ENCODE measurements at places on chromosomes 6 and 20.

GRCh38 chr6:135212020-135212806 lies 31.1 kb downstream of the MYB start:
- DNase-seq, result no peak

GRCh38 chr20:51122931-51123658 lies 100.2 kb upstream of the KCNG1 start:
- no peak for DNase-seq

DNA sequence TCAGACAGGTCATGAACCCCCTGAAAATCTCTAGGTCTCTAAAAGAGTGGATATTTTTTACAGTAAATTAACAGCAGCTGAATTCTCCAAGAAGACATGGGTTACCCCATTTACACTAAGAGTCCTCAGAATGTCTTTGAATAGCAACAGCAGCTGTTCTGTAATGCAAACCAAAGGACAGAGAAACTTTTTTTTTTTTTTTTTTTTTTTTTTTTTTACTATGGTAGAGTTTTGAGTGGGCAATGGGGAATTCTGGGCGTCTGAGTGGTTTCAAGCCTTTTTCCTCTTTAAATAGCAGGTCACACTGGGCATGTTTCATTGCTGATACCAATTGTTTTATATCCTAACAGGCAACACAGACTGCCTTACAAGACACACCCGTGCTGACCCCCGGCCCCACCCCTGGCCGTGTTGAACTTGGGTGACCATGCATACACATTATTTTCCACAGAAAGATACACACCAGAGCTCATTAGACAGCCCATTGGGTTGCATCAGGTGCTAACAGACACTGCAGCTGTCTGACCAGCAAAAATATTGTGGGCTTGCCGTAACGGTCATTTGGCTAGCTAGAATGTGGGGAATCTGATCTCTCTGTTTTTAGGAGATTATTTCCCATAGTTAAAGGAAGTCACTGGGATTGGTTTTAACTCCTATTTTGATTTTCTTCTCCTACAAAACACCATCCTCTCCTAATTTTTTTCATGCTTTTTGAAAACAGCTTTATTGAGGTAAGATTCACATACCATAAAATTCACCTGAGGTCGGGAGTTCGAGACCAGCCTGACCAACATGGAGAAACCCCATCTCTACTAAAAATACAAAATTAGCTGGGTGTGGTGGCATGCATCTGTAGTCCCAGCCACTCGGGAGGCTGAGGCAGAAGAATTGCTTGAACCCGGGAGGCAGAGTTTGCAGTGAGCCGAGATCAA lies 26.7 kb upstream of the IRF4 start:
- no peak for DNase-seq

DNA sequence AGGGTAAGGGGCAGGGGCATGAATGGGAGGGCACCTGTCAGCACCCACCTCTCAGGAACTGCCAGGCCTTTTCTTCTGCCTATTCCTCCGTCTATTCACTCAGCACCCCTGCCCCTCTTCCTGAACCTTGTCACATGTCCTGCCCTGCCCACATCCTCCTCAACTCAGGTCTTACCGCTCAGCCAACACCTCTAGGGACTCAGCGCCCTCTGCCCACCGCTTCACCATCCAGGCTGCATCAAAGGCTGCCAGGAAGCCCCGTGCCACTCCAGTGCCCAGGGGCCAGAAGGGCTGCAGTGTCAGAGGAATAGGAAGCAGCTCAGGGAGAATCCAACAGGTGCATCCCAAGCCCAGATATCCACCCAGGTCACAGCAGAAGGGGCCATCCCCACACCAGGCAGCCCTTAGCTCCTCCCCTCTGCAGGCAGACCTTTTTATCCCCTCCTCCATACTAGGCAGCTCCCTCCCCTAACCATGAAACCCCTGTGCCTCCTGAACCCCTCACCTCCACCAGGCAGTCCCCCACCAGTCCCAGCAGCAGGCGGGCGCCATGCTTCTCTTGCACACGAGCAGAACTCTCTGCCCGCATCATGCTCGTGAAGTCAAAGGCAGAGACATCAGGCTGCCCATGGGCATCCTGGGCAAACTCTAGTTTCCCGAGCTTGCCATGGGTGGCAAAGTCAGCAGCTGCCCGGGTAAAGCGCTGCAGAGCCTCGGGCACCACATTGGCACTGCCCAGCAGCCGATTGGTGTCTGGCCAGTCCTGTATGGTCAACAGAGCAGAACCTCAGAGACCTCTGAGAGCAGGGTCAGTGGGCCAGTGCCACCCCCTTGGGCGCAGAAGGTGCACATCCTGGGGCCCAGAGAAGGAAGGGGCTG lies 5.5 kb downstream of the MICAL1 start:
- no peak for DNase-seq

GRCh38 chr20:61888101-61888865 lies 177.4 kb downstream of the TAF4 start:
- no peak for DNase-seq

- DNase-seq, result peak; percentile 47
These were observed 25.5 kb upstream of the KCNK16 start for GRCh38 chr6:39347906-39348585.

- DNase-seq, result no peak
These were observed 126.5 kb downstream of the DTNBP1 start for GRCh38 chr6:15536198-15536955.

DNA sequence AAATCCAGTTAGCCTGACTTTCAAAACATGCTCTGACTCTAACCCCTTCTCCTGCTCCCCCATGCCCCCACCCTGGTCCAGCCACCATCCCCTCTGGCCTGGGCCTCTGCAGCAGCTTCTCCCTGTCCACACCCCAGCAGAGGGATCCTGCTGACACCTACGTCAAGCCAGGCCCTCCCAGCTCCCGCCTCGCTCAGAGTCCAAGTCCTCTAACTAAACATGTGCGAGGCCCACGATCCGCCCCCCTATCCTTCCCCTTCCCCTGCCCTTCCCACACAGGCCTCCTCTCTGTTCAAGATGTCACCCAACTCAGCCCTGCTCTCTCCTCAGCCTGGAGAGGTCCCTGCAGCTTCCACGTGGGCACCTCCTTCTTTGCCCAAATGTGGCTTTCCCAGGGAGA lies 33.7 kb downstream of the NFATC2 start:
- no peak for DNase-seq

DNA sequence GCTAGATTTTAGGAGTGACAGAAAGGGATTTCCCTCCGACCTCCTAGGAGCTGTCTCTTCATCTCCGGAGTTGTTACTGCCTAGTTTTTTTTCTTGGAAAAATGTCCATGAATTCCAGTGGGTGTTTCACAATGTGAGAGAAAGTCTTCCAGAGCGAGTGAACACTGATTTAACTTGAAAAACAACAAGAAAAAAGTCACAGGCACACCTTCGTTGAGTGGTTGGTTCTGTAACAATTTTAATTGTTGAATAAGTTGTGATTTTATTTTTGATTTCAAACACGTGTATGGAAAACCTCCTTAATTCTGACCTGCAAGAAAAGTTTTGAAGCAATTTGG lies 2.9 kb downstream of the TFAP2C start:
- DNase-seq, result no peak

DNA sequence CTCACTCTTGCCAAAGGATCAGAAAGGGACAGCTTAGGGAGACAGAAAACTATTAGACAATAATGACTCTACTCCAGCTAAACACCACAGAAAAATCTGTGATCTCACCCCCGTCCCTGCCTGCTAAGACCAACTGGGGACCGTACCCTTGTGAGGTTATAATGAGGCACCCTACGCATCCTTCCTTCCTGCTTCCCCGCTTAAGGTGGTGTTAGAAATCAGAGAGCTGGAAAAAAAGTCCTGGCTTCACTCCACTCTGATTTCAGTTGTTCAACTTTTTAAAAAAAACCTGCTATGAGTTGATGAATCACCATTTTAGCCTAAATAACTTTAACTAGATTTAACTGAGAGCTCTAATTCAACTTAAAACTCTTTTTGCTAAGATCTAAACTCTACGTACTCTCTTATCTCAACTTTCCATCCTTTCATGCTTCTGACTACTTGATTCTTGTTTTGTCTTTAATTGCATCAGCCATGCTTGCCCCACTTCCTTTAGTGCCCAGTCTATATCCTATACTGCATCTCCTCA lies 35.8 kb upstream of the TMEM14A start:
- DNase-seq, result no peak

GRCh38 chr6:169156108-169156792 lies 97.4 kb downstream of the THBS2 start:
- no peak for DNase-seq

DNA sequence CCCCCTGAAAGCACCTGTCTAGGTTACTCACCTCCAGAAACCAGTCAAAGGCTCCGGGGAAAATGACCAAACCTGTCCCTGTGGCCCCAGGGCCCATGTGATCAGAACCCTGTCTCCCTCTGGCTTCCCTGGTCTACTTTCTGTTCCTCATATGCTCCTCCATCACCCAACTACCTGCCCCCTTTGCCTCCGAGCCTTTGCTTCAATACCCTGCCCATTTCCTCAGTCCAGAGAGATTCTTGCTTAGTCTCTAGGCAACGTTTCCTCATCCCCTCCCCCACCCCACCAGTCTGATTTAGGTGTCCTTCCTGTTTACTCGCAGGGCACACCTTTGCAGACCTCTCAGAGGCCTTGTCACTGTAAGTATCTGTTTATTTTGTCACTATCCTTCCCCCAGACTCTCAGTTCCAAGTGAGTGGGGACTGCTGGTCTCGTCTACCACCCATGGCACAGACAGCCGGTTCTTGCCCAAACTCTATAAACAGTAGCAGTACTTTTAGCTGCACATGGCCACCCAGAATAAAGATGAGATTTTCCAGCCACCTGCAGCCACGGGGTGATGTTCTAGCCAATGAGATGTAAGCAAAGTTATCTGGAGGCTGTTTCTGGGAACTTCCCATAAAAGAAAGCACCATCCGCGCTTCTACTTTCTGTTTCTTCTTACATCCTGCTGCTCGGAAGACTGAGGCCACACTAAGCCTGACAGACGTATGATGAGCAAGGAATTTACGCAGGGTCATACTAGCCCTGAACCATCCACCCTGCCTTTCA lies 13.3 kb downstream of the ELOVL5 start:
- DNase-seq, result no peak

DNA sequence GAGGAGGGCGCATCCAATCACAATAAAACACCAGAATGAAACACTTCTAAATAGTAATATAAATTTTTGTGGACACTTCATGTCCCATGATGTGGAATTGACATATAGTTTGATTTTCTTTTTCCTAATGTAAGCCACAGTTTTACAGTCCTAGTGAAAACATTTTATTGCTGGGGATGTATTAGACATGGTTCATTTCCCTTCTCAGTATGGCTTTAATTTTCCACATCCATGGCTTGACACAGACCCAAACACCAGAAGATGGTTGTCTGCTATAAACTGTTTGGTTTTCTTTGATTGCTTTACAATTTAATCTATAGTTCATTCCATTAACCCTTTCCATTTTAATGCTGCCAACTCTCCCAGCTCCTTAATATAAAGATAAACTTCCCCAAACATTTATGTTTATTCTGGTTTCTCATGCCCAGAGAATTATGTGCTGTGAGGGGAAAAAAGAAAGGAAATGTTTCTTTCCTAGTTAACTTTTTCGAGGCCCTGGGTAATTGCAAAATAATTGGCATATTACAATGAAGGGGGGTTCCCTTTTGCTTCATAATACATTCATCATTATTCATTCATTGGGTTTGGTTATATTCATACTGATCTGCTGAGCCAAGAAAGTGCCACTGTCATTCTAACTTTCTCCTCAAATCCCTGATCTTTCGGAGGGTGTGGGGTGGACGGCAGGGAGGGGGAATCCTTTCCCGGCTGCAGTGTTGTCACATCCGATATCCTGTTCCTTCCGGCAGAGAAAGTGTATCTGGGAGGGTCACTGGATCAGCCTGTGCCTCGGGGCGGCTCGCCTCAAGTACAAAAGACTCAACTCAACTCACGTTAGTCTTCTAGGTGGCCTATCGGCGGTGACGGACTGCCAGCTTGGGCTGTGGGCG lies 127.6 kb upstream of the TFAP2D start:
- no peak for DNase-seq

- no peak for DNase-seq
These were observed 8.7 kb downstream of the JAG1 start for GRCh38 chr20:10665027-10665561.

- DNase-seq, result no peak
These were observed 89.6 kb downstream of the AIG1 start for GRCh38 chr6:143150281-143150680.

DNA sequence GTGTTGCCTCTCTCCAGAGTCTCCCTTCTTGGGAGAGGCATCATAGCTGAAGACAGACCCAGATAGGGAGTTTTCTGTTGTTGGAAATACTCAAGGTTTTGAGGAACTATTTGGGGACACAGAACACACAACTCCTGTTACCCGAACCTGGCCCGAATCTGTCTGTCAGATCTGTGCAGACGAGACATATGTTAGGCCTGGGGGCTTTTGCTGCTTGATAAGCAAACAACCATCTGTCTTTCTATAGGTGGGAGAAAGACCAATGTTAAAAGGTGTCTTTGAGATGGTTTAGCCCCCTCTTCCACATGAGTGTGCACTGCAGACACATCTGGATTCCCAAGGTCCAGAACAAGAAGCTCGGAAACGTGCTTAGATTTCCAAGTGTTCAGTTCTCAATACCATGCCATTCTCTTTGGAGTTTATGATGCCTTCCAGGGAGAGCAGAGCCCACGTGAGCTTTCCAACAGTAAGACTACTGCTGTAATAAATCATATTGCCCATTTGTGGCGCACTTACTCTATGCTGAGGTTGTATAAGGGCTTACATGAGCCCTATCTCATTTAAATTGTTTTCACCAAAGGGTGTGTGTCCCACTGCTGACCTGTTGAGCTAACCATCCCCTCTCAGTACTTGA lies 3.8 kb upstream of the STX16 start:
- no peak for DNase-seq

- peak; percentile 15 for DNase-seq
These were observed 131.8 kb upstream of the PROKR2 start for GRCh38 chr20:5448449-5449118.

DNA sequence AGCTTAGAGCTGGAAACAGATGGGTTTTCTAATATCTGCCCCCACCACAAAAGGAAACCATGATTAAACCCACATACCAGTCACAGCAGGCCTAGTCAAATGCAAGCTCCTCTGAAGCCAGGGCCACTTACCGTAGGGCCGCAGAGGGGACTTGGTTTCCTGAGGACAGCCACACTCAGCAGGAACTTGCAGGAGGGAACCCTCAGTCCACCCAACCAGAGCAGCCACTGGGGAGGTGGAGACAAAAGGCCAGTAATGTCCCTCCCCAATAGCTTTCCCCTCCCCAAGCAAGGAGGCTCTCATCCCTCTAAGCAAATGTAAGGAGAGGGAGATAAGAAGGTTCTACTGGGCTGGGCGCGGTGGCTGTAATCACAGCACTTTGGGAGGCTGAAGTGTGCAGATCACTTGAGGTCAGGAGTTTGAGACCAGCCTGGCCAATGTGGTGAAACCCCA lies 384.4 kb upstream of the JARID2 start:
- no peak for DNase-seq

GRCh38 chr6:157455731-157456523 lies 74.9 kb downstream of the ZDHHC14 start:
- no peak for DNase-seq

- DNase-seq, result no peak
These were observed 690.7 kb downstream of the KIF16B start for GRCh38 chr20:15882553-15882952.
